Umbilical cord (tissue), 2 donors: ENCODE measurements at places on chromosomes 12 and 14.

DNA sequence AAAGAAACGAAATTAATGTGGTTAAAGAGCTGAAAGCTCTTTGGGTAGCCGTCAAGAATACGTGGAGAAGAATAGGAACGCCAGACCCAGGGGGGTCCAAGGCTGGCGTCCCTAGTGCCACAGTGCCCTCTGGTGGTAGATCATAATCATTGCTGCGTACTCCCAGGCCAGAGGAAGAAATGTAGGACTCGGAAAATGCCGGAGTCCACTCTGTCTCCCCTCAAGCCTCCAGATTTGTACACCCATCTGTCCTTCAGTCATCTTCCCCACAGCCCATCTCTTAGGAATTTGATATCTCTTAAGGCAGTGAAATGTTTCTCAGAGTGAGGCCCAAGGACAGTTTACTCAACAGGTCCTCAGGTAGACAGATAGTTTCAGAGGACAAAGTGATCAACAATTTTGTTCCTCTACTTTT lies 25.4 kb upstream of the PLEKHG6 start:
- peak; percentile 65 for DNase-seq

DNA sequence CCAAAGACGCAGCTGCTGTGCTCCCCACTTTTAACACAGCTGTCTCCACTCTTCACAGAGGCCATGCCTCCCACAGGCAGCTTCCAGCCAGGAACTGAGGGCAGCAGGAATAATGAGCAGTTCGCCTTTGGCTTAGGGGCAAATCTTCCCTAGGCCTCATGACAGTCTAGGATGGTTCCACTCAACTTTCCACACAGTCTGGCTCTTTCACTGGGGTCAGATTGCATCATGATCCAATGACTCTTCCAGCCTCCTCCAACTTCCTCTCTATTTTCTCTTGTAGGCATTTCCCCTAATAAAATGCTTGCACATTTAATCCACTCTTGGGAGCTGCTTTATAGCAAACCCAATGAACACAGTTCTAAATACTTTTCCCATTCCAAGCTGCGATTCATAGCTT lies 271.6 kb upstream of the ATP2B1 start:
- peak; percentile 72 for DNase-seq

DNA sequence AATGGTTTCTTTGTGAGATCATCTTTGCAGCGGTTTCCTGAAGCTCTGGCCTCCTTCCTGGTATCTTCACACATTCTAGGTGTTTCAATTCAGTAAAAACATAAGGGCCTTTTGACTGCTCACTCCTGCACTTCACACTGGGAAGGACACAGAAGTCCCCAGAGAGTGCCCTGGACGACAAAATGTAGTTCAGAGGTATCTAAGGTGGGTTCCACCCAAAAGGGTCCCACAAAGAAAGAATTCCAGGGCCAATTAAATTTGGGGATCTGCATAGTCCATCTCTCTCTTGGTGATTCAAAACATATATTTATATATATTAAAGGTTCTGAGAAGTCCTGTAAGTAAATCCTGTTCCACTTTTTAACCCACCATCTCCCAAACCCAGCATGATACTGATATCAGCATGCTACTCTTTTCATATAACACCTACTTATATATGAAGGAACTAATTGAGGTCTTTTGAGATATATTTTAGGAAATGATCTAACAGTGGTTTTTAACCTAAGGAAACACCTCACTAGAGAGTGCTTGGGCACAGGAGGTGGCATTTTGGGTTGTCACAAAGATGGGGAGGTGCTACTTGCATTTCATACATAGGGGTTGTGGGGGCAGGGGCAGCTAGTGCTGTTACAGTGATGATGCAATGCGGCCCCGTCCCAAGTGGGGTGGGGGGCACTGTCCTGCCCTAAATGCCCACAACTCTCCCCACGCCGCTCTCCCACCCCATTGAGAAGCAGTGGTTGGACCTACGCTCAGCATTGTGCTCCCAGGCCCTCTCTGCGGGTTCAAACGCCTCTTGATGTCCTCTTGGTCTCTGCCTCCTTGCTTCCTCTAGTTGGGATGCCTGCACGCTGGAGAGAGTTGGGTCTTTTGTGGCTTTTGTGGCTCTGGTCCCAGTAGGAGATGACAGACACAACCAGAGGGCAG lies 109.4 kb downstream of the ARF6 start:
- no peak for DNase-seq

- DNase-seq, result no peak
Observed at GRCh38 chr14:105974902-105975301, 448.5 kb downstream of the TMEM121 start.

DNA sequence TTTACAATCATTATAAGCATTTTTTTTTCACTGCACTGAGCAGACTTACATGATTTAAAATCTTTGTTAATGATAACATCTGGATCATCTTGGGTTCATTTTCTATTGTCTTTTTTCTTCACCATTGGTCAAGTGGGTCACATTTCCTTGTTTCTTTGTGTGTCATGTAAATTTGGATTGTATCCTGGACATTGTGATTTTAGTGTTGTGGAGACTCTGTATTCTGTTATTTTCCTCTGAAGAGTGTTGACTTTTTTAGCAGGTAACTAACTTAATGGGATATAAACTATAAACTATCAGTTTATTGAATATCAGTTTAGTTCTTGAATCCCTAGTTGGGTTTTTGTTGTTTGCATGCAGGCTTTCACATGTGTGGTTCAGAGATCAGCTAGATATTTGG lies 4.0 kb upstream of the UNC79 start:
- no peak for DNase-seq

- DNase-seq, result peak; percentile 44
Observed at GRCh38 chr12:49288412-49288853, 6.5 kb upstream of the PRPH start.

- DNase-seq, result no peak
Observed at GRCh38 chr12:120125029-120125428, 8.5 kb upstream of the RAB35 start.

DNA sequence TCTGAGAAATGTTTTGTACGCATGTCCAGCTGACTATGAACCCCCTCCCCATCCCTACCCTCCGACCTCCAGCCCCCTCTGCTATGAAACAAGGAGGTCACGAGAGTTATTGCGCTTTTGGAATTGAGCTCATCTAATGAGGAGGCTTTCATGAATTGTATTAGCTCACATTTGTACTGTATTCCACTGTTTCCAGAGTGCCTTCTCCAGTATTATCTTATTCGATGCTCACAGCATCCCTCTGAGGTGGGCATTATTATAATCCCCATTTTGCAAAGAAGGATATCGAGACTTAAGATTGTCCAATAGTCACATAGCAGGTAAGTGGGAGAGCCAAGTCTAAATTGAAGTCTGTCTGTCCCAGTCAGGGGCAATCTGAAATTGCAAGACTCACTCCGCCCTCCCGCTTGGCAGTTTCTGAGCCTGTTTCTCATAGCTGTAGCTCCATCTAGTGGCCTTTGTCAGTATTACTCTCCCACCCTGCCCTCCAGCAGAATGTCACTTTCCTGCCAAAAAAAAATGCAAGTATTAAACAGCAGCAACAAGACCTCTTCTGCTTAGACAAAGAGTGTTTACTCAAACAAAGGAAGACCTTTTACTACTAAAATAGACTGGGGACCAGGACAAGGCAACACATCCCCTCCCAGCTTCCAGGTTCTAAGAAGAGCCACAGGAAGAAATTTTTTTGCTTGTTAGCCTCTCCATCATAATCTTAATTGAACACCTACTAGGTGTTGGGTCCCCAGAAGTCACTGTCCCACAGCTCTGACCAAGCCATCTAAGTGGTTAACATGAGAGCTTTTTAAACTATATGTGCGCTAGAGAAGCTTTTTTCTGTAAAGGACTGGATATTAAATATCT lies 48.6 kb upstream of the TMEM233 start:
- DNase-seq, result peak; percentile 62

- no peak for DNase-seq
Observed at GRCh38 chr14:99272632-99272898, 568 bp upstream of the BCL11B start.

DNA sequence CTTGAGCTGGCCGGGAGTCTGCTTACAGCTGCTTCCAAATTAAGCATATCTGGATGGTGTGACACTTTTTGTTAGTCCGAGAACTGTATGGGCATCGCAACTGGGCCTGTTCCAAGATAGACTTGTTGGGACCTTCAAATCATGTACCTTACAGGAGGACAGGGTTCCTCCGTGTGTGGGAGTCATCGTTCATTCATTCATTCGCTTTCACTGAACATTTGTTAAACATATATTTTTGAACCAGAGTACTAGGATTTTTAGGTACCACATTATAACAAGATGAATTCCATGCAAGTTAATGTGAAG lies 387 bp upstream of the IPO8 start:
- no peak for DNase-seq

GRCh38 chr12:989751-990660 lies 1.0 kb upstream of the ERC1 start:
- peak; percentile 67 for DNase-seq
